ENCODE measurements at places on chromosomes 3 and 15.

DNA sequence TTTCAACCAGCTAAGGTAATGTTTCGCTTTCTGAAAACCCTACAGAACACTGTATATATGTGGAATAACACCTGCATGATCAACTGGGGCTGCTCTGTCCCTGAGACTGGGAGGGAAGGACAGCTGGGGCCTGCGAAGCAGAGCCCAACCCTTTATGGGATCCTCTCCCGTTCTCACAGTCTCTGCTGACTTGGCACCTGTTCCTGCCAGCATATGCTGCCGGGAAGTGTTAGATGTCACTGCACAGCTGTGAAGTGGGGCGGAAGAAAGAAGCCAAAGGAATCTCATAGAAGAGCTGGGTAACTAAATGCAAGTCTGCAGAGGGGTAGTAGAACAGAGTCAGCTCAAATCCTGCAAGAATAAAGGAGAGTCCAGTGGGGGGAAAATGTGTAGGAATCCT is 29.6 kb downstream of the LRRC3B start:
- no peak for DNase-seq

- no peak for DNase-seq
Observed at GRCh38 chr3:72560846-72561675, 287.2 kb downstream of the SHQ1 start.

DNA sequence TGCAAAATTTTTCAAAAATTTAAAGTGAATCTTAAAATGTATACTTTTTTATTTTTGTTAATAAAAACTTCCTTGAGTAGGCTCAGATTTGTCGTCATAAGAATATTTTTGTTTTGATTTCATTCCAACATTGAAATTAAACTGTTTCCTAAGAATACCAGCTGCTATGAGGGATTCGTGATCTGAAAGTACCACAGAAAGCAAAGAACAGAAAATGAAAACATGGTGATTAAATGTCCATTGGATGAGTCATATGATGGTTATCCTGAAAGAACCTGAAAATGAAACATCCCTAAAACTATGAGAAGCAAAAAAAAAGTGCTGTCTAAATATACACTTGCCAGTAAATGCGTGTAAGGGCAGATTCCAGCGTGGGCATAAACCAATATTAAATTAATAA is 143.8 kb downstream of the GMNC start:
- DNase-seq = no peak

- DNase-seq = peak; percentile 89
Observed at GRCh38 chr15:64893481-64894394, 18.0 kb upstream of the ANKDD1A start.

Data from activated CD4-positive, CD25-positive, alpha-beta regulatory T cell treated with anti-CD3 and anti-CD28 coated beads, Interleukin-2, amount 50 U/mL, for 16 hours (primary cell).